Uterus (tissue), 4 donors: ENCODE measurements at places on chromosomes 16 and 17.
A peak's percentile ranks its signal among the peaks of the same experiment; 100 is the strongest.

DNA sequence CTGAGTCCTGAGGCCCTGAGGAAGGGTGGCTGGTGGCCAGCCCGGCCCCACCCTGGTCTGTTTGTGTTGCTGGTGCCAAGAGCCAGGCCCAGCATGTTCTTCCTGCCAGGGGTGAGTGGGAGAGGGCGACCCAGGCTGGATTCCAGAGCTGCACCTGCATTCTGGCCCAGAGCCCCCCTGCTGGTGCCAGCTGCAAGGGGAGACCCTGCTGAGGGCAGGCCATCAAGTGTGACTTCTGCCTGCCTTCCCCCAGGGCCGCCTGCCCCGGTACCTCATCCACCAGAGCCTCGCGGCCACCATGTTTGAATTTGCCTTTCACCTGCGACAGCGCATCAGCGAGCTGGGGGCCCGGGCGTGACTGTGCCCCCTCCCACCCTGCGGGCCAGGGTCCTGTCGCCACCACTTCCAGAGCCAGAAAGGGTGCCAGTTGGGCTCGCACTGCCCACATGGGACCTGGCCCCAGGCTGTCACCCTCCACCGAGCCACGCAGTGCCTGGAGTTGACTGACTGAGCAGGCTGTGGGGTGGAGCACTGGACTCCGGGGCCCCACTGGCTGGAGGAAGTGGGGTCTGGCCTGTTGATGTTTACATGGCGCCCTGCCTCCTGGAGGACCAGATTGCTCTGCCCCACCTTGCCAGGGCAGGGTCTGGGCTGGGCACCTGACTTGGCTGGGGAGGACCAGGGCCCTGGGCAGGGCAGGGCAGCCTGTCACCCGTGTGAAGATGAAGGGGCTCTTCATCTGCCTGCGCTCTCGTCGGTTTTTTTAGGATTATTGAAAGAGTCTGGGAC is 2.4 kb upstream of the TCAP start:
- peaks cover 14% of the 10 kb centered on the region for H3K27me3 ChIP-seq
- H3K4me3 ChIP-seq, result no peak overlapping the region
- H3K27ac ChIP-seq, result no peak overlapping the region
- H3K36me3 ChIP-seq, result no peaks in the 10 kb centered on the region
- DNase-seq, result no peak

GRCh38 chr16:57590654-57591085 is 37.8 kb upstream of the ADGRG1 start:
- no peak overlapping the region for H3K4me3 ChIP-seq
- no peaks in the 10 kb centered on the region for H3K27me3 ChIP-seq
- no peaks in the 10 kb centered on the region for H3K4me1 ChIP-seq
- no peak for DNase-seq

GRCh38 chr16:1781758-1782407 is 488 bp downstream of the SPSB3 start:
- DNase-seq, result no peak
- peaks cover 7% of the 10 kb centered on the region for H3K4me1 ChIP-seq
- peak overlapping the region; percentile 47 for H3K4me3 ChIP-seq
- no peaks in the 10 kb centered on the region for H3K36me3 ChIP-seq
- H3K27ac ChIP-seq, result peak overlapping the region; percentile 87

- no peaks in the 10 kb centered on the region for H3K36me3 ChIP-seq
- no peak overlapping the region for H3K4me3 ChIP-seq
- H3K27me3 ChIP-seq, result no peaks in the 10 kb centered on the region
Measured at GRCh38 chr17:79501910-79502309, 108.9 kb downstream of the RBFOX3 start.

DNA sequence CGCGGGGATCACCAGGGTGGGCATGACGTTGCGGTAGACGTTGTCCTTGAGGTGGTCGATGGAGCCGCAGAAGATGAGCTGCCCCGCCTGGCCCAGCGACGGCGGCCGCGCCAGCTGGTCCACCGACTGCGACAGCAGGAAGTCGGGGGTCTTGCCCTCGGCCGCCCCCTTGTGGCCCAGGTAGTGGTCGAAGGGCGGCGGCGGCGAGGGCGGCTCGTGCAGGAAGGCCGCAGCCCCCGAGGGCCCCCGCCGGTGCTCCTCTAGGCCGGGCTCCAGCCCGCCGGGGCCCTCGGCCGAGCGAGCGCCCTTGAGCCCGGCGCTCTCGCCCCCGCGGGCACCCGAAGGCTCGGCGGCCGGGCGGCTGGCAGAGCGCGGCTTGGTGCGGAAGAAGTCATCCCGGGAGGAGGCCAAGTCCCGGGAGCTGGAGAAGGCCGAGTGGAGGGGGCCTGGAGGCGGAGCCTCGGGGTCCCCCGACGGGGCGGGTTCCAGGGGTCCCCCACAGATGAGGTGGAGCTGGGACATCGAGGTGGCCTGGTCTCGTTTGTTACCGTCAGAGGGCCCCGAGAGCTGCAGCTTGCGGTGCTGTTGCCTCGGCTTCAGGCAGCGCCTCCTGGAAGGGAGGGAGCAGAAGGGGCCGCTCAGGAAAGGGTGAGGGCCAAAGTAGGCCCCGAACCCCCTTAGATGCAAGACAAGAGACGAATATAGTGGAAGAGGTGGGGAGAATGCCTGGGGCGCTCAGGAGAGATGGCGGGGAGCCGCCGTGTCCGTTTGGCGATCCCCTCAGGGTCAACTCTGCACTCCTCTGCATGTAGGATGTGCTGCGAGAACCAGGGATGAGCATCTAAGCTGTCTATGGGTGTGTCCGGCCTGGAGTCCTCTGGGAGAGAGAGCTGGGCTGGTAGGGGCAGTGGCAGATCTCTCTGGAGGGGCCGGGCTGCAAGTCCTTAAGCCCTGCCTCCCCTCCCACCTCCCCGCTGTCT is 8.8 kb downstream of the FAM171A2 start:
- H3K27ac ChIP-seq, result no peak overlapping the region
- no peak overlapping the region for H3K4me3 ChIP-seq
- peak; percentile 27 for DNase-seq
- no peaks in the 10 kb centered on the region for H3K36me3 ChIP-seq
- no peaks in the 10 kb centered on the region for H3K4me1 ChIP-seq

DNA sequence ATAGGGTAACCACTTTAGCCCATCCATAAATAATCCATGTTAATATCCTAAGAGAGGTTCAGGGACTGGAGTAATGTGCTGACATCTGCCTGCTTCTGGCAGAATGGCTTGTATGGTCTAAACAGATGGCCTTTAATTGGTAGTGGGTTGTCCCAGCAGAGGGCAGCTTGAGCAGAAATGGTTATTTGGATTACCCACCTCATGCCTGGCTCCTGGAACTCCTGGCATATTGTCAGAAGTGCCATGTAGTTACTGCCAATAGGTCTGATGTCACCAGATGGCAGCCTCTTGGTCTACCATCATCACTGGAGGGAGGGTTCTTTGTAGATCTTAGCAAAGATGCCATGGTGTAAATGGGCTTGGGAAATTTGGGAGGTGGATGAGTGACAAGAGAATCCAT is 157.5 kb upstream of the SOX9 start:
- no peak overlapping the region for H3K4me3 ChIP-seq
- no peak overlapping the region for H3K27ac ChIP-seq
- H3K36me3 ChIP-seq, result no peaks in the 10 kb centered on the region
- H3K27me3 ChIP-seq, result no peaks in the 10 kb centered on the region
- DNase-seq, result no peak

- H3K4me1 ChIP-seq, result no peaks in the 10 kb centered on the region
- H3K27ac ChIP-seq, result no peak overlapping the region
- no peak for DNase-seq
- no peak overlapping the region for H3K4me3 ChIP-seq
- H3K27me3 ChIP-seq, result no peaks in the 10 kb centered on the region
- no peaks in the 10 kb centered on the region for H3K36me3 ChIP-seq
Measured at GRCh38 chr16:66682271-66682670, 14.3 kb downstream of the CMTM4 start.

- H3K36me3 ChIP-seq, result no peaks in the 10 kb centered on the region
- no peaks in the 10 kb centered on the region for H3K27me3 ChIP-seq
Measured at GRCh38 chr16:81066681-81067080, 10.4 kb downstream of the C16orf46 start.

DNA sequence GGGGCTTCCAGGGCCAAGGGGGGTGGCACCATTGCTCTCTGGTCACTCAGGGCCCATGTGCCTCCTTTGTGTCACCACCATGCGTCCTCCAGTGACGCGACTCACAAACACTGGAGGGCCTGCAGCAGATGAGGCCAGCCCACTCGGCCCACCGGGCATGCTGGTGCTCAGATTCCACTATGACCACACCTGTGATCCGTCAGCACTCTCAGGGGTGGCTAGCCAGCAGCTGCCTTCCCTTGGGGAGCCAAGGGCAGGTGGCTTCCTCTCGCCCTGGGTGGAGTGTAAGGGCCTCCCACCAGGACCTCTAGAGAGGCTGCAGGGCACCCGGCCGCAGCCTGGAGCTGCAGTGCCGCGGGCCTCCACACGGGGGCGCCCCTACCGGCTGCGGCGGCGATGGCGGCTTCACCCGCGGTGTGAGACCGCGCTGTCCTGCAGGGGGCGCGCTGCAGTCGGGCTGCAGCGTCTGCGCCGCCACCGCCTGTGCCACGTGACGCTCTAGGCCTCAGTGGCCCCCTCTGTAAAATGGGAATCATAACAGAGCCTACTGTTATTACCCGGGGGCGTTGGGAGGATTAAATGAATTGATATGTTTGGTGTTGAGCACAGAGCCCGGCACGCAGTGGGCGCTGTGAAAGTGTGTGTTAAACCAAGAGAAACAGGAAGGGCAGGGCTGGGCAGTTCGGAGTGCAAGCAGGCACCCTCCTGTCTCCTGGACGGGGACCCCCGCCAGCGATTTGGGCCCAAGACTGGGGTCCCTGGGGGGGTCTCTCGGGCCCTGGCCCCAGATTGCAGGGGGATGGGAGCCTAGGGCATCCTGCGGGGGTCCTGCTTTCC is 192.4 kb upstream of the GSE1 start:
- H3K4me3 ChIP-seq, result no peak overlapping the region
- no peaks in the 10 kb centered on the region for H3K36me3 ChIP-seq

DNA sequence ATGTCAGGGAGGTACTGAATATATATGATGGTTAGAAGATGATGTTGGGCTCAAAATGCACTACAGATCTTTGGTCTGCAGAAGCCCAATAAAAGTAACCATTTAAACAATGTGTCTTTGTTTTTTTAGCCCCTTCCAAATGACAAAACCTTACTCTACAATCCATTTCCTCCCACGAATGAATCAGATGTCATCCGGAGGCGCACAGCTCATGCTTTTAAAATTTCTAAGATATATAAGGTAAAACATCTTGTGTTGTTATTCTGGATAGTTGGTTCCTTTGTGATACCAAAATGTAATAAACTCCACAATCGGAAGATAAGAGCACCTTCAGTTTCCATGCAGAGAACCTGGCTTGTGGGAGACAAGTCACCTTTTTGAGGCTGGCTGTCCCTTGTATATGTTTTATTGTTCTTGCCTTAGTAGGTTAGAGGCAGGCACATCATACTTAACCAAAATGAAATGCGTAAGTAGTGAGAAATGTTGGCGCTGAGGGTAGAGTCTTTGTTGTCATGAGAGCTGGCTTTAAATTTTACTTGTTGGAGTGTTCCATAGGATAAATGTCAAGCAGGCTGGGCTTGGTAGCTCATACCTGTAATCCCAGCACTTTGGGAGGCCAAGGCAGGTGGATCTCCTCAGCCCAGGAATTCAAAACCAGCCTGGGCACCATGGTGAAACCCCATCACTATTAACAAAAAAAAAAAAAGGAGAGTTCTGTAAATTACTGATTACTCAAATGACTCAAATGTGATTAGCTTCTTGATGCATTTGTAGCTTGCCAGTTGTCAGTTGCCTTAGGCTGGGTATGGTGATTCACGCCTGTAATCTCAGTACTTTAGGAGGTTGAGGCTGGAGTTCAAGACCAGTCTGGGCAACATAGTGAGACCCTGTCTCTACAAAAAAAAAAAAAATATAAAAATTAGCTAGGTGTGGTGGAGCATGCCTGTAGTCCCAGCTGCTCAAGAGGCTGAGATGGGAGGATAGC is 19.7 kb upstream of the SNTB2 start:
- no peaks in the 10 kb centered on the region for H3K27me3 ChIP-seq
- H3K27ac ChIP-seq, result peak overlapping the region; percentile 72
- no peaks in the 10 kb centered on the region for H3K36me3 ChIP-seq

DNA sequence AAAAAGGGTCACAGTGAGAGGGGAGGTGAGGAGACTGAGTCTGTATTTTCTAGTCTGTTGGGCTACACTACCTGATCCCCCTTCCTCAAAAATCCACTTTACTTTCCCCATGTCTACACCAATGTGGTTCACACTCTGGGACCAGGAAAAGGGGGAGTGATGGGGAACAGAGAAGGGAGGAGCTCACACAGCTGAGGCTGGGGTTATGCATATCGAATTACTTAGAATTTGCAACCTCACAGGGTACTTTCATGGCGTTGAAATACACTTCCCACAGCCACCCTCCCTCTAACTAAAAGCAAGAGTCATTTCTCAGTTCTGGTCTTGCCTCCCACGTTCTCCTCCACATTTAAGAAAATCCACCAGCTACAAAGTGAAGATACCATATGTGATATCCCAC is 14.1 kb downstream of the MAPT start:
- no peaks in the 10 kb centered on the region for H3K27me3 ChIP-seq
- H3K27ac ChIP-seq, result no peak overlapping the region
- H3K4me3 ChIP-seq, result no peak overlapping the region
- no peak for DNase-seq
- no peaks in the 10 kb centered on the region for H3K4me1 ChIP-seq
- no peaks in the 10 kb centered on the region for H3K36me3 ChIP-seq

- no peak for DNase-seq
- no peaks in the 10 kb centered on the region for H3K4me1 ChIP-seq
- no peaks in the 10 kb centered on the region for H3K27me3 ChIP-seq
- H3K36me3 ChIP-seq, result no peaks in the 10 kb centered on the region
Measured at GRCh38 chr16:66434619-66435430, 7.7 kb downstream of the BEAN1 start.

- no peak overlapping the region for H3K27ac ChIP-seq
- H3K4me3 ChIP-seq, result no peak overlapping the region
- DNase-seq, result peak; percentile 12
- H3K36me3 ChIP-seq, result no peaks in the 10 kb centered on the region
Measured at GRCh38 chr16:50303605-50304466, 37.5 kb downstream of the ADCY7 start.

- no peaks in the 10 kb centered on the region for H3K27me3 ChIP-seq
- H3K4me1 ChIP-seq, result peaks cover 30% of the 10 kb centered on the region
- H3K36me3 ChIP-seq, result no peaks in the 10 kb centered on the region
- H3K27ac ChIP-seq, result peak overlapping the region; percentile 78
- no peak overlapping the region for H3K4me3 ChIP-seq
- DNase-seq, result no peak
Measured at GRCh38 chr17:78981010-78981888, 1.5 kb upstream of the LGALS3BP start.

DNA sequence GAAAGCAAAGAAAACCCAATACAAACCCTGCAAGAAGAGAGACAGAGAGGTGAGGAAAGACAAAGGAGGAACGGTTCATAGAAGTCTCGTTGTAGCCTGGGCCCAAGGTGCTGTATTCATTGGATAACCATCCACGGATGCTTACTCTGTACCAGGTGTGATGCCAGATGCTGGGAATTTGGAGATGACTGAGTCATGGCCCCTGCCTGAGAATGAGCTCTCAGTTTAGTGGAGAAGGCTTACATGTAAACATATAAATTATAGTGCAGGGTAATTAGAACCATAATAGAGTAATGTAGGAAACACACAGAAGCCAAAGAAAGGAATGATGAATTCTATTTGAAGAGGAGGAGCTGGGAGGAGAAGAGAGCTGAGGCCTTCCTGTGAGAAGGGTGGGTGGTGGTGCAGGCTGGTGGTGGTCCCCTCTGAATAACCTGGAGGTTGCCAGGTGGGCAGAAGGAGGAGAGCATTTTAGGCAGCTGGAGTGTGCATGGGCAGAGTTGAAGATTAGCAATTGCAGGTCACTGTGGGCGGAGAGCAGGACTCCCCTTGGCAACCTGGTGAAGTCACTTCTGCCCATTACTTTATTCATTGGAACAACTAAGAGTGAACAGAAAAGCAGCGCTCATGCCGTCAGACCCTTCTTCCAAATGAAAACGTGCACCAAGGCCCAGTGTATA is 7.7 kb upstream of the ZG16 start:
- no peaks in the 10 kb centered on the region for H3K4me1 ChIP-seq
- H3K27me3 ChIP-seq, result no peaks in the 10 kb centered on the region
- H3K36me3 ChIP-seq, result no peaks in the 10 kb centered on the region
- H3K27ac ChIP-seq, result no peak overlapping the region
- DNase-seq, result no peak
- H3K4me3 ChIP-seq, result no peak overlapping the region
